ENCODE measurements at places on chromosomes 12 and 14.

- no peak for DNase-seq
Observed at GRCh38 chr12:130225347-130225746, 63.1 kb downstream of the FZD10 start.

- DNase-seq, result no peak
Observed at GRCh38 chr12:64385019-64385418, 5.5 kb downstream of the C12orf56 start.

DNA sequence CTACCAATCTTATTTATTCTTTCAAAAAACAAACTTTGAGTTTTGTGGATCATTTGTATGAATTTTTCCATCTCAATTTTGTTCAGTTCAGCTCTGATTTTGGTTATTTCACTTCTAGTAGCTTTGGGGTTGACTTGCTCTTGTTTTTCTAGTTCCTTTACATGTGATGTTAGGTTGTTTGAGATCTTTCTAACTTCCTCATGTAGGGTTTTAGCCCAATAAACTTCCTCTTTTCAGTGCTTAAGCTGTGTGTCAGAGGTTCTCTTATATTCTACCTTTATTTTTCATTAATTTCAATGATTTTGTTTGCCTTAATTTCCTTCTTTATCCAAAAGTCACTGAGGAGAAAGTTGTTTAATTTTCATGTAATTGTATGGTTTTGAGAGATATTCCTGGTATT lies 860.4 kb upstream of the FBXO33 start:
- no peak for DNase-seq

DNA sequence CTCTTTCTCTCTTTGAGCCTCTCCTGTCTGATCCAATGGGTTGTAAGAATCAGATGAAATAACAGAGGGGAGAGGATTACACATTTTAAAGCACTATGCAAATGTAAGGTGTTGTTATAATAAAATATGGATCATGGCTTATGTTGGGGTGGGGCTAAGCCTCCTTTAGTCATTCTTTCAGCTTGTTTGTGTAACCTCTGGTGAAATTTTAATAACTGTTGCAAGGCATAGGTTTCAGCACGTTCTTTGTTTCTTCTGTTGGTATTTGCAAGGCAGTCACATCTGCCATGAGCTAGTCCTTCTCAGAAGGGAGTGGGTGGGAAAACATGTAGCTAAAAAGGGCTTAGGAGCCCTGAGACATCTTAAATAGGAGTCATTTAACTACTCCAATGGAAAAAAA lies 74.8 kb upstream of the FRMD6 start:
- no peak for DNase-seq

DNA sequence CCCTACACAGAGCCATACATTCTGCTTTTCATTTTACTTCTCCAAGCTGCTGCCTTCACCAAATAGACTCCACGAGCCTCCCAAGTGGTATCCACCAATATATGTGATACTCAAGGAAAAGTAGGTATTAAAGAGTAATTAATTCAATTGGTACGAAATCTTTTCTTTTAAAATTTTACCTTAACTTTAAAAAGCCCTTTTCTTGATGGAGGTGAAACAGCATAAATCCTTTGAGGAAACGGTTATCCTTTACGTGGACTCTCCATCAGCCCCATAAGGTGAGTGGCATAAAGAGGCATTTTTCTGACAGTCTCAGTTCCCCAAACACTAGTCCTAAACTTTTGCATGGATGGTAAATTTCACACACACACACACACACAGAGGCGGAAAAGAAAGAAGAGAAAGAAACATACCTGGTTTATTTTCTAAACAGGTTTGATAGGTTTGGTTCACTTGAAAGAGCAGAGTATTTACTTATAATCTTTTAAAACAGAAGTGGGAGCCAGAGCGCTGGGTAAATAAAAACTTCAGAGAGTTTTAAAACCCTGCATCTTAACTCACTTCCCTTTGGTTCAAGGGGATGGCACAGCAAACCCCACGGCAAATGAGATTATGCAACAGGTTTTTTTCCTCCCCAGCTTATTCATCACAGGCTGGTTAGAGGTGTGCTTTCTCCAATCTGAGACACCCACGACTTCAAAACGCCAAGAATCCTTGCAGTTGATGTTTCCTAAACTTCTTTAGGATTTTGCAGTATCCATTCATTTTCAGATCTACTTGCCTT lies 1.9 kb downstream of the DUSP16 start:
- DNase-seq, result no peak
